EL (cell line): ENCODE measurements at places on chromosomes 2 and 18.

DNA sequence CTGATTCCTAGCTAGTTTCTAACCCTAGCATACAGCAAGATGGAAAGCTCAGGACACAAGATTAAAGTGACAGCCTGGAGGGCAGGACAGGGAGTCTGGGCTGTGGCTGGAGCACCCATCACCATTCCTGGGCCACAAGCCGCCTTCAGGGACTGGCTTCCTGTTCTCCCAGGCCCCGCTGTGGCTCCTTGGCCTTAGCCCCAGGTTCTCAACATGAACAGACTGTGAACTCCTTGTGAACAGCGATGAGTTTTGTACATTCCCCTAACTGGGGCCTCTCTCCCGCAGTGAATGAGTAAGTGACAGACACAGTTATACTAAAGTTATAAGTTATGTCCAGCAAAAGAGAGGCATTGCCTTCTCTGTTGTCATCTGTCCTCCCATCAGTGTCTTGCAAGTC is 35.9 kb upstream of the SLC14A1 start:
- no peak for DNase-seq

DNA sequence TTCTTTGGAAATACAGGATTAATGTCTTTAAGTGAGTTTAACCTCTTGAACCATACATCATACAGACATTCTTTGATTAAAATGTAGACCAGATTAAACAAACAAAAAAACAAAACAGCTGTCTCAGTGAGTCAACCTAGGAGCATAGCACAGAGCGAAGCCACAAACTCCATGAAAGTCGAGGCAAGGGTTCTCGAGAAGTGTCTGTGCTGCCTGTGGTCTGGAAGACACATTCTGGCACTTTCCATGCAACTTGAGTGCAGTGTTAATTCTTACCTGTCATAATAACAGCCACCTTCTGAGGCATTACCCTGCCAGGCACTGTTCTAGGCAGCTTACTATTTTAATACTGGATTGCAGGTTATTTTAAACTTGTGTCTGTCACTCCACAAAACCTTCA is 435.5 kb upstream of the MMADHC start:
- no peak for DNase-seq

DNA sequence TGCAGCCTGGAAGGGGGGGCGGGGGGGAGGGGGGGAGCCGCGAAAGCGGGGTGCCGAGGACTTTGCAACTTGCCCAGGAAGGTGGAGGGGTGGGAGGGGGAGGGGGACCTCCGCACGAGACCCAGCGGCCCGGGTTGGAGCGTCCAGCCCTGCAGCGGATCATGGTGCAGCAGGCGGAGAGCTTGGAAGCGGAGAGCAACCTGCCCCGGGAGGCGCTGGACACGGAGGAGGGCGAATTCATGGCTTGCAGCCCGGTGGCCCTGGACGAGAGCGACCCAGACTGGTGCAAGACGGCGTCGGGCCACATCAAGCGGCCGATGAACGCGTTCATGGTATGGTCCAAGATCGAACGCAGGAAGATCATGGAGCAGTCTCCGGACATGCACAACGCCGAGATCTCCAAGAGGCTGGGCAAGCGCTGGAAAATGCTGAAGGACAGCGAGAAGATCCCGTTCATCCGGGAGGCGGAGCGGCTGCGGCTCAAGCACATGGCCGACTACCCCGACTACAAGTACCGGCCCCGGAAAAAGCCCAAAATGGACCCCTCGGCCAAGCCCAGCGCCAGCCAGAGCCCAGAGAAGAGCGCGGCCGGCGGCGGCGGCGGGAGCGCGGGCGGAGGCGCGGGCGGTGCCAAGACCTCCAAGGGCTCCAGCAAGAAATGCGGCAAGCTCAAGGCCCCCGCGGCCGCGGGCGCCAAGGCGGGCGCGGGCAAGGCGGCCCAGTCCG is 540 bp downstream of the SOX11 start:
- no peak for DNase-seq

DNA sequence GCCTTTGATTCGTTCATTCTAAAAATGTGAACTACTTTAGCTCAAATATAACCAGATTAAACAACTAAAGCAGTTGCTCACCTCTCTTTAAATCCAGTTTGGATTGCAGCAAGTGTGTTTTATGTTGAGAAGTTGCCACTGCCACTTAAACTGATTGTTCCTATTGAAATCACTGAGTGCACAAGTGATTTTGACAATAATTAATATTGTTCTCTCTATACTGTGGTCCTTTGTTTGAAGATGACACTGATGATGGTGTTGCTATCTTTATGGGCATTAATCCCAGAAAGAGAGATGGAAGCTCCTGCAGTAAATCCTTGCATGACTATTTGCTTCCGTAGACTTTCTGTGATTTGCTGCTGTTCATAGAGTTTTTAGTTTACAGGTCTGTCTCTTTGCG is 251.4 kb upstream of the ZEB2 start:
- no peak for DNase-seq

GRCh38 chr2:230665263-230665691 is 47.4 kb upstream of the CAB39 start:
- DNase-seq = no peak

DNA sequence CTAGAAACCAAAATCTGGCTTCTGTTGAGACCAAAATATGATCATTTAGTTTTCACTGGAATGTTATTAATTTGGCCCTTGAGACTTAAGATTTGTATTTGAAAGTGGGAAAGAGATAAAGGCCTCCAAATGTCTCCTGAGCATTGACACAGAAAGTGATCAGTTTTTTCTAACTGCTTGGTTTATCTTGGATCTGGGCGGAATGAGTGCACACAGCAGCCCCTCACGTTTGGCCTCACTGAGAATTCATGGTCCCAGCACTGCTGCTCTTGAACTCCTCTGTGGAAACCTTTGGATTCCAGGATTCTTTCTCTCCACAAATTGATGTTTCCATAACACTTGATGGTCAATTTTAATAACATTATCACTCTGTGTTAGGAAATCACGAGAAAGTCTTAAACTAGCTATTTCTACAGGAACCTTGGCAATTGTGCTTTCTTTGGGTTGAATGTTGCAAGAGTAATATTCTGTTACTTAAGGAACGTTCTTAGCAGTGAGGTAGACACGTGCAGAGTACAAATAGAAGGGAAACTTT is 180.3 kb upstream of the BCL2L11 start:
- no peak for DNase-seq

DNA sequence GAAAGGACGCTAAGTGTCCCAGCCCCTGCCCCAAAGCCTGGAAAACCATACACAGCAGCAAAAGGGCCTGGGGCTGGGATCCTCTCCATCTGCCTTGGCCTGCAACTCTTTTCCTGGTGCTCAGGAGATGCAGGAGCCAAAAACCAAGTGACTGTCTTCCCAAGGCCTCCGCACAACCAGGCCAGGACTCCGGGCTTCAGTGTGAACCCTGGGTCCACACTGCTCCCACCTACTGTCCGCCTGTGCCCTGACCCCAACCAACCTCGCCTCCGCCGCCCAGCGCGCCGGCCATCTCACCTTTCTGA is 1.1 kb downstream of the FEV start:
- no peak for DNase-seq

- DNase-seq = no peak
Observed at GRCh38 chr2:56889738-56890137, 705.9 kb downstream of the CCDC85A start.

- peak; percentile 68 for DNase-seq
Observed at GRCh38 chr2:236180831-236181453, 12.8 kb upstream of the GBX2 start.

DNA sequence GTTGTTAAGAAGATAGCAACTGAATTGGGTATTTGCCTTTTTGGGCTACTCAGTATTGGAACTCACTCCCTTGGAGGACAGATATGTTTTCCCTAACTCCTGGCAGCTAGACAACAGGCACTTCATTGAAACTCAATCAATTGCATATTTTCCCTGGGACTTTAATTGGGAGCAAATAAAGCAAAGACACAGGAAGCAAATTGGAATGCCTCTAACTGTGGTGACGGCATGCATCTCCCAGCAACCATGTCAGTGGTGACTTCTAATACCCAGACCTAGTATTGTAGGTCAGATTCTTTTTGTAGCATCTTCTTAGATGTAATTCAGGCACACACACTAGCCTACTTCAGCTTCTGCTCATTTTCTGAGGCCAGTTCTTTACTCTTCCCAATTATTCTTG is 164.2 kb upstream of the SETBP1 start:
- DNase-seq = no peak

DNA sequence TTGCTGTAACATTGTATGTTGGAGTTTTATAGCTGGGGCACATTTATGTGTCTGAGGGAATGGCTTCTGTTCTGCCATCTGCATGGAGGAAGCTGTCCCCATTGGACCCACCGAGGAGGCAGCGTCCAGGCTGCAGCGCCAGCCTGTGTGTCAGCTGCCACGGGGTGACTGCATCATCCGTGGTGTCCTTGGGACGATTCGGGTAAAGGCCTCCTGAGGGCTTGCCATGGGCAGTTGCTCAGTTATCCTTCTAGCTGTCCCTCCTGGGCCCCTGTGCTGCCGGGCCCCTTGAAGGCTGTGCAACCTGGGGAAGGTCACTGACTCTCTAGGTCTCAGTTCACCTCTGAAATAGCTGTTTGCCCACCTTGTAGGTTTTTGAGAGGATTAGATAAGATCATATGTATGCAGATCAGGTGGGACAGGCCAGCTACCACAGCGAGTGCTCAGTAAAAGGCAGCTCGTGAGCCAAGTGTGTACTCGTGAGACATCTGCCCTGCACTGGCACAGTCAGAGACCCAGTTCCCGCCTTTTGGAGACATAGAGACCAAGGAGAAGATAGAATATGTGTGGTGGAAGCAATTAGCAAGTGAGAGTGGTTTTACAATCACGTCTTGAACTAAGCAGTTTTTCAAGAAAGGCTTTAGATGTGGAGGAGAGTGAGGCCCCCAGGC is 10.6 kb downstream of the LDLRAD4 start:
- no peak for DNase-seq

GRCh38 chr2:136112317-136113208 is 5.4 kb downstream of the CXCR4 start:
- no peak for DNase-seq

- no peak for DNase-seq
Observed at GRCh38 chr2:162908567-162908966, 70.0 kb upstream of the KCNH7 start.

- DNase-seq = no peak
Observed at GRCh38 chr18:46449033-46449432, 208.0 kb downstream of the LOXHD1 start.

- no peak for DNase-seq
Observed at GRCh38 chr2:172169611-172170010, 66.9 kb upstream of the DLX2 start.

DNA sequence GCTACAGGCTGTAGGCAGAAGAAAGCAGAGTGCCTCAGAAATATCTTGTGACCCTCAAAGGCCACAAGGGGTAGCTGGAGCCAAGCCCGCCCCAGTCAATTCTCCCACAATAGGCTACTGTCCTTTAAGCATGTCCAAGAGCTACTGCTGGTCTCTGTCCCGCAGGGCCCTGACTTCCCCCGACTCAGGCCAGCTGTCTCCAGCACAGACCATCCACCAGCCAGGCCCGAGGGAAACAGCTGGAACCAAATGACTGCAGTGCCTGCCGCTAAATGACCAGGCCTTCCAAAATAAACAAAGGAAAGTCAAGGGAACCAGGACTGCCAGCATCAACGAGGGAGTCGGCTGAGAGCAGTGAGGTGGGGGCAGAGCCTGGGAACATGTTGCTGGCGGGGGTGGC is 36.7 kb downstream of the MCFD2 start:
- peak; percentile 28 for DNase-seq

DNA sequence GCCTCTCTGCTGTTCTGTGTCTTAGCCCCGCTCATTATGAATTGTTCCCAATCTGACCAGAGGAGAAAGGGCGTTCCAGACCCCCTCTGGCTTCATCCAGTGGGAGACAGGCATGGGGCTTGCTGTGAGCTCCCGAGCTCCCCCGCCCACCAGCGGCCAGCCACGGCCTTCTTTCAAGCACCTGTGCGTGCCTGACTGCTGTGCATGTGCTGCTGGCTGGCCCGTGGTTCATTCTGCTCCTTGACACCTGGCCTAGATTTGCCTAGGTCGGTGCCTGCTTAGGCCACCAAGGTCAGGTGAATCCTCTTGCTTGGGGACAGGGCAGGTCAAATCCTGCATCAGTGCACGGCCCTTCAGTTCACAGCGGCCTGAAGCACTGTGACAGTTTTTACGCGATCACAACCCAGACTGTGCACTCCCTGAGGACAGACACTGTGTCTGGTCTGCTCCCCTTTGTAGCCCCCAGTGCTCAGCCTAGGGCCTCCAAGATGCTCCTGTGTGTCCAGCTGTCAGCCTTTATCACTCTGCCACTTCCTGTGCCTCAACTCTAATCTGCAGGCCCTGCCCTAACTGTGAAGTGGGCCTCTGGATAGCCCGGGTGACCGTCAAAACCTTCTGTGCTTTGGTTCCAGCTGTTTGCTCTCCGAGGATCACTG is 3.6 kb upstream of the LPIN1 start:
- DNase-seq = no peak

GRCh38 chr2:30127016-30127893 is 19.6 kb upstream of the YPEL5 start:
- DNase-seq = peak; percentile 55

DNA sequence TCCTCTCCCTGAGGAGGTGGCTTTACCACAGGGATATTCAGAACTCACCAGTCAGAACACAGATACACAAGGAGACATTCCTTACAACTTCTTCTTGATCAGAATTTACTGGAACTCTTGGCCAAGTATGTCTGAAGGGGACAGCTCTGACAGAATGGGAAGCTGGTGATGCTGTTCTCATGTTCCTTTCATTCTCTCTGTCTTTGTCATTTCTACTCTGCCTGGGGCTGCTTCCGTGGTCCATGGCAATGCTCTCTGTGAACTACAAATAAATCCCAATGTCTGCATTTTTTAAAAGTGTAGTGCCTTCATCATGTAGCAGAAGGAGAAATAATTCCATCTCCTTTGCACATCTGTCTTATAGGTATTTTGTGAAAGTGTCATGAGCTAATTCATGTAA is 730.3 kb downstream of the CNTNAP5 start:
- DNase-seq = peak; percentile 4

- DNase-seq = peak; percentile 93
Observed at GRCh38 chr2:100757621-100758394, 62.1 kb upstream of the NPAS2 start.

GRCh38 chr18:24126155-24126961 is 12.5 kb upstream of the CABYR start:
- DNase-seq = peak; percentile 19

GRCh38 chr2:204289066-204289465 is 256.2 kb upstream of the PARD3B start:
- no peak for DNase-seq

GRCh38 chr2:1104364-1104763 is 153.7 kb downstream of the SNTG2 start:
- DNase-seq = no peak

DNA sequence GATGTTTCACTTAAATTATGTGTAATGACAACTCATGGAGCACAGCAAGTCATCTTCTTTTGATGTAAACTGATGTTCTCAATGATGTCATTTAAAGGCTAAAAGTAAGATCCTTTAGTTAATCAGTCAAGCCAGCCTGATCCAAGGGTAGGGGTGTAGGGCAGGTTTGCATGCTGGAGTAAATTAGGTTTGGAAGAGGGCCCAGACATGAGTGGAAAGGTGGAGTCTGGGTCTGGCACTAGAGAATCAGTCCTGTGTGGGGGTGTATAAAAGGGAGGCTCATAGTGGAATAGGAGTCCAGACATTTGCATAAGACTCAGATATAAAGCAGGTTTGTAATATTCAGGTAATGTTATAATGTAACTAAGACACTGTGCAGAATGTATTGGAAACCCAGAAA is 88.8 kb upstream of the NYAP2 start:
- no peak for DNase-seq
